ENCODE measurements at places on chromosomes 12 and 14. TPM values are rescaled to one million over a fixed set of nuclear protein-coding genes. Genes with fewer than 3 reads are reported as not detected.

DNA sequence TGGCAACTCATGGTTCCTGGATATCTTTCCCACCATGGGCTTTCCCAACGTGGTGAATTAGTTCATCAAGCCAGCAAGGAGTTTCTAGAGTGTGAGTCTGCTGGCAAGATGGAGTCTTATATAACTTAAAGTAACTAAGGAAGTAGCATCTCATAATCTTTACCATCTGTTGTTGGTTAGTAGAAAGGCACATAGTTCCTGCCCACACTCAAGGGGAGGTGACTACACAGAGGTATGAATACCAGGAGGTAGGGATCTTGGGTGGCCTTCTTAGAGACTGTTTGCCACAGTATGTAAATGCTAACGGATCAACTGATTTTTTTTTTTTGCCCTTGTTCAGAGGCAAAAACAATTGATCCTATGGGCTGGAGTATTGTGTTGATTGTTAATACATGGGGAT lies 446.9 kb downstream of the ATP23 start:
- DNase-seq, result no peak

GRCh38 chr14:20498622-20499021 lies 6.7 kb upstream of the RNASE10 start:
- no peak for DNase-seq

- no peak for DNase-seq
Measured at GRCh38 chr14:33733721-33734120, 217.2 kb downstream of the EGLN3 start.

- DNase-seq, result peak; percentile 22
Measured at GRCh38 chr12:121514184-121514742, 66.6 kb downstream of the KDM2B start.

Gene NTF3
- not detected for polyA plus RNA-seq

GRCh38 chr12:48037267-48037915 lies 33.1 kb upstream of the COL2A1 start:
- no peak for DNase-seq

Gene RNASE3
- polyA plus RNA-seq, result not detected

DNA sequence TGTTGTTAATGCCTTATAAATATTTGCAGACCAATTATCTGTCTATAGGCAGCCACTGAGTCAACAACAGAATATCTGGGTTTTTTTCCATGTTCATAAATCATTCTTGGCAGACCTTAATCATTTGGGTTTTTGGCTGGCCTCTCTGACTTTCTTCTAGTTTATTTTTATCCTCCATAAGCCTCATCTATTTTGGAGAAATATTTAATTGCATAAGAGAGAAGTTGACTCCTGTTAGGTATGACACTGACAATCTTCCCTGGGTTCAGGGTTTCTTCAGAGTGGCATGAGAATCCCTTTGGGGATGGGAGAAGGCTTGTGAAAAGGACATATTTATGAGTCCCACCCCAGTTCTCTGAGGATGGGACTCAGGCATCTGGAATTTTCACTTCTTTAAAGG lies 299.8 kb downstream of the NRXN3 start:
- DNase-seq, result no peak

DNA sequence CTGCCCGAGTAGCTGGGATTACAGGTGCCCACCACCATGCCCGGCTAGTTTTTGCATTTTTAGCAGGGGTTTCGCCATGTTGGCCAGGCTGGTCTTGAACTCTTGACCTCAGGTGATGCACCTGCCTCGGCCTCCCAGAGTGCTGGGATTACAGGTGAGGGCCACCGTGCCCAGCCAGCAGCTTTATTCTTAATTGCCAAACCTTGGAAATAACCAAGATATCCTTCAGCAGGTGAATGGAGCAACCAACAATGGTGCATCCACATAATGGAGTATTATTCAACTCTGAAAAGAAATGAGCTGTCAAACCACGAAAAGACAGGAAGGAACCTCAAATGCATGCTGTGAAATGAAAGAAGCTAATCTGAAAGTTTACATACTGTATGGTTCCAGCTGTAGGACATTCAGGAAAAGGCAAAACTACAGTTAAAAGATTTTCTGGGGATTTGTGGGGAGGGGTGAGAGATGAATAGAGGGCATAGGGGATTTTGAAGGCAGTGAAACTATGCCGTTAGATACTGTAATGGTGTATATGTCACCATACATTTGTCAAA lies 118.8 kb upstream of the CCND2 start:
- DNase-seq, result no peak

Gene VRTN
- not detected for polyA plus RNA-seq

GRCh38 chr12:27424631-27425230 lies 21.8 kb upstream of the SMCO2 start:
- DNase-seq, result no peak

GRCh38 chr12:14845350-14845750 lies 2.0 kb upstream of the ART4 start:
- DNase-seq, result peak; percentile 58

DNA sequence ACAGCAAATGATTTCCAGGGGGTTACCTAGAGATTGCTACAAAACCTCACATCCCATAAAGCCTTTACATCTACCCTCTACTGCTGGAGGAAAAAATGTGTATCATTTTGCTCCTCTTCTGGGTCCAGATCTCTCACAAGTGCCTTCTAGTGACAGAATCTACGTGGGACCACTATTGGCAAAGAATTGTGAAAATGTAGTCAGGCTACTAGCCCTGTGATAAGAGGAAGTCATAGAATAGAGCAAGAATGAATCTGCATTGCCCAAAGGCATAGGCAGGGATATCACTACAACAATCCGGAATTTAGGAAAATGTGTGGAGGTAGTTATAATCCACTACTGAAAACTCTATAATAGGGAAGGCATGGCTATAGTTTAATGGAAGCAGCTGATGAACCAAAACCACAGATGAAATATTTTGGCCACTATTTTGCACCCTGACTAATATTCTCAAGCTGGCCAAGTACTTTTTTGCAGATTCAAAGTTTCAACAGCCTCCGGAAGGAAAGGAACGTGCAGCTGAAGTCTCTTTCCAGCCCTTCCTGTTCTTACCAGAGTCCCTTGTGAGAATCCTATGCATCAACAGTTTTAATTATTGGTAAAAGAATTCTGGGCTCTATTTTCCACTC lies 176.8 kb downstream of the PHLDA1 start:
- DNase-seq, result no peak

DNA sequence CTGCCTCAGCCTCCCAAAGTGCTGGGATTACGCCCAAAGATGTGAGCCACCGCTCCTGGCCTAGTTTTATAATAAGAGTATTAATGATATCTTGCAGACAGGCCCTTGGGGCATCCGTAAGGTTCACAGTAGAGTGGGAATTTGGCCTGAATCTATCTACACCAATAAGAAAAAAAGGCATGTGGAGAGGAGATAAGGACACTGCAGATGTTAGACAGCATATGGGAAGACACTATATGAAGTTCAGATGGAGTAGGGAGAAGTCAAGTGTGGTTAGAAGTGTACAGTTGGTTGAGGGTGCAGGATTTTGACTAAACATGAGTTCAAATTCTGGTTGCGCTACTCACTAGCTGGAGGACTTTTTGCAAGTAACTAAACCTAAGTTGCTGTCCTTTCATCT lies 8.5 kb upstream of the TTC8 start:
- no peak for DNase-seq

GRCh38 chr12:65656891-65657351 lies 167.4 kb upstream of the HMGA2 start:
- DNase-seq, result no peak

DNA sequence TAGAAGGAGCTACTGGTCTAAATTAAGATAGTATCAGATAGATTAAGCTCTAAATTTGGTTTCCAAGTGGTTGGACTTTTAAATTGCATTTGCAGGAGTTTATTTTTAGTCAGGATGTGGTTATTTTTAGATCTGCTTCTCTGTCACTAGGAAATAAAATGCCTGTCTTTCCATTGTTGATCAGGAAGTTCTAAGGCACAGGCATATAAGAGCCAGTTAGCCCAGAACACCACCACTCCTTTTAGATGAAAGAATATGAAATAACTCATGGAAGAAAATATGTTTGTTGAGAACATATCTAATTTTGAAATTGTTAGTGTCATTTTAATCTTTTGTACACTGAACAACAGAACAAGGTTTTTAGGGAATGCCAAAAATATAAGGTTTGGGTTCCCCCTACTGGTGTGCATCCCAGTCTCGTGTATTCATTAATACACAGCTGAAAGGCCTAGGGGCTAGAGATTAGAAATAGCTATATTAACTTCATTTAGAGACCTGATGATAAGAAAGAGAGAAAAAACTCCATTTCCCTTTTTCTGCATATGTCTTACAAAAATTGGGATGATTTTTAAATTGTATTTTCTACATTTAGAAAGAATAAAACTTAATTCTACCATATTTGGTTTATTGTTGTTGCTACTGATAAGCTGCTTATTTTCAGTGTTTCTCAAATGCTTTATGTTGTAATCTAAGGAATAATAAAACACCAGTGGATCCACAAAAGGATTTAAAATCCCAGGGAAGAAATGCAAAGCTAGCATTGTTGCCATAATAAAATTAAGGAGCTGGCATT lies 67.2 kb downstream of the RIC8B start:
- peak; percentile 4 for DNase-seq

- no peak for DNase-seq
Measured at GRCh38 chr12:53938326-53939140, at the start of gene HOXC13. Gene HOXC13 (plus strand): TSS chr12:53938831. CDS start chr12:53938907, 76 bp downstream.

GRCh38 chr12:42125388-42125767 lies 19.3 kb downstream of the GXYLT1 start:
- no peak for DNase-seq

Gene C1RL
- 8.5 TPM for polyA plus RNA-seq

Gene FOXN4
- not detected for polyA plus RNA-seq

- DNase-seq, result peak; percentile 20
Measured at GRCh38 chr14:54901380-54902142, 1.1 kb downstream of the GCH1 start.

Gene KRT82
- polyA plus RNA-seq, result not detected

GRCh38 chr12:103858953-103859601 lies 18.0 kb upstream of the NT5DC3 start:
- no peak for DNase-seq

- DNase-seq, result peak; percentile 76
Measured at GRCh38 chr14:80954687-80955299, 628 bp upstream of the TSHR start.

DNA sequence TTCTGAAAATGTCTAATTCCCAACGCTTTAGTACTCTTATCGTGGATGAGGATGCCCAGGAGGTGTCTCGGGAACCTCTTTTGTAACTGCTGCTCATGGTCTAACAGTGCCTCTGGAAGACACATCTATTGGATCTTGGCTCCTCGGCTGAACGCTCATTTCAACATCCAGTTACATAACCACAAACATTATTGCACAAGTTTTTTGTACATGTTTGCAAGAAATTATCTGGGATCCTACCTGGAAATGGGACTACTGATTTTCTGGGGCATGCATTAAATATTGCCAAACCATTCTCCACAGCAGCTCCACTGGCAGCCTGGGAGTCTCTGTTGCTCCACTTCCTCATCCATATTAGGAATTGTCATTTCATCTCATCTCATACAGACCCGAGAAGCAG lies 117.5 kb upstream of the EVL start:
- DNase-seq, result no peak

- DNase-seq, result no peak
Measured at GRCh38 chr12:100499416-100499815, 25.8 kb downstream of the NR1H4 start.

DNA sequence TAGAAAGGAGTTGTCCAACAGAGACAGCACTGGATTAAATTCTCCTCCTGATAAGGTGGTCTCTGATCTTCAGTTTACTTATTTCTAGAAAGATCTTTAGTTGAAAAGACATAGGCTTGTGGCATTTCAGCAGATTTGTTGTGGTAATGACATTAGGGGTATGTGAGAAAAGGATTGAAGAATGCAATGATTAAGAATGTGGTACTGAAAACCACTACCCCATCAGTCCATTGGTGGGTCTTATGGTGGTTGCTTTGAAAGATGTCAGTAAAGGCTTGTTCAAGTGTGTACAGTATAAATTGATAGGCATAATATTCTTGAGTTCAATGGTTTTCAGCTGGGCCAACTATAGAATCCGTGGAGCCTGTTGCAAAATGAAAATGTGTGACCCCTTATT lies 10.8 kb downstream of the PPFIBP1 start:
- no peak for DNase-seq

DNA sequence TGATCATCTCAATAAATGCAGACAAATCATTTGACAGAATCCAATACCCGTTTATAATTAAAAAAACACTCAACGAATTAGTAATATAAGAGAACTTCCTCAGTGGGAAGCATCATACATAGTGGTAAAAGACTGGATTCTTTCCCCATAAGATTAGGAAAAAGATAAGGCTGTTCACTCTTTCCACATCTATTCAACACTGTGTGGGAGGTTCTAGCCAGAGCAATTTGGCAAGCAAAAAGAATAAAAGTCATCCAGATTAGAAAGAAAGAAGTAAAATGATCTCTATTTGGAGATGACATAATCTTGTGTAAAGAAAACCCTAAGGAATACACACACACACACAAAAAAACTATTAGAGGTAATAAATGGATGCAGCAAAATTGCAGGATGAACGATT lies 38.4 kb downstream of the YEATS4 start:
- no peak for DNase-seq

Gene IL26
- polyA plus RNA-seq, result not detected

Gene LIN7A
- polyA plus RNA-seq, result not detected

DNA sequence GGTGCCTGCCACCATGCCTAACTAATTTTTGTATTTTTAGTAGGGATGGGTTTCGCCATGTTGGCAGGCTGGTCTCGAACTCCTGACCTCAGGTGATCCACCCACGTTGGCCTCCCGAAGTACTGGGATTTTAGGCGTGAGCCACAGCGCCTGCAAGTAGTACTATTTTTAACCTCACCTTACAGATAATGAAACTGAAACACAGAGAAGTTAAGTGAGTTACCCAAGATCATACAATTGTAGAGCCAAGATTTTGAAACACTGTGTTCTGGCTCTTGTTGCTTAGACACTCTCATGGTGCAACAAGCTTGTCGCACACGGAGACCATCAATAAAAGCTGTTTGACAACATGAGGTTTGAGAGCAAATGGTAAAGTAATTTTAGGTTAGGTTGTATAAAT lies 159.1 kb upstream of the LMNTD1 start:
- DNase-seq, result no peak

- DNase-seq, result peak; percentile 56
Measured at GRCh38 chr12:94649349-94650142, 811 bp downstream of the TMCC3 start.

Gene DPF3
- 1.5 TPM for polyA plus RNA-seq

- DNase-seq, result peak; percentile 77
Measured at GRCh38 chr14:99055816-99056215, 216.2 kb downstream of the BCL11B start.

GRCh38 chr14:63939006-63939270 lies 86.1 kb downstream of the SYNE2 start:
- no peak for DNase-seq

Gene ERGIC2
- 40.2 TPM for polyA plus RNA-seq

Gene SLC16A7
- 18.3 TPM for polyA plus RNA-seq

Gene ARHGEF40
- polyA plus RNA-seq, result 0.35 TPM

Gene SERPINA1
- polyA plus RNA-seq, result 1.7 TPM

GRCh38 chr14:103613517-103613916 lies 15.5 kb upstream of the KLC1 start:
- no peak for DNase-seq
